ENCODE measurements at places on chromosomes 5 and 9.

GRCh38 chr5:146586752-146587151 is 70.8 kb upstream of the GPR151 start:
- no peak for DNase-seq

GRCh38 chr9:35814106-35814840 is 569 bp downstream of the HINT2 start:
- DNase-seq = peak; percentile 75

GRCh38 chr9:84436386-84437109 is 96.0 kb upstream of the SLC28A3 start:
- DNase-seq = no peak

- no peak for DNase-seq
Observed at GRCh38 chr5:62082370-62082801, 223.6 kb upstream of the KIF2A start.

- no peak for DNase-seq
Observed at GRCh38 chr9:36721846-36722588, 149.3 kb downstream of the MELK start.

DNA sequence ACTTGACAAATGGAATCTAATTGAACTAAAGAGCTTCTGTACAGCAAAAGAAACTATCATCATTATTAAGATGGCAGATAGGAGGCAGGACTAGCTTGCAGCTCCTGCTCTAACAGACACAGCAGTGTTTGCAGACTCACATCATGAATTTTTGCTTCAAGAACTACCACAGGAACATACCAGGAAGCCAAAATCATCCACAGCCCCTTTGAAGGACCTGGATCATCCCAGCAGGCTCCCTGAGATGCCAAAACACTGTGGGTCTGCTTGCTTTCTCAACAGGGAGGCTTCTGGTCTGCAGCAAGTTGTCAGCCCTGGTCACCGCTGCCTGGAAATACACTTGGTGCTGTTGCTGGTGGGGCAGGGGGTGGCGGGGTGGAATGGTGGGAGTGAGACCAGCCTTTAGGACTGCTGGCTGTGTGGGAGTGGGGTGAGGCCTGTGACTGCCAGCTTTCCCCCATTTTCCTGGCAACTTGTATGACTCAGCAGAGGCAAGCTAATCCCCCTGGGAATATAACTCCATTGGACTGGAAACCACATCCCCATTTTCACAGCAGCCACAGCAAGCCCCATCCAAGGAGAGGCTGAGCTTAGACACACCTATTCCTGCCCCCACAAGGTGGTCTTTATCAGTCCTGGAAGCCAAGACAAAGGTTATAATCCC is 533.8 kb upstream of the CYLC2 start:
- no peak for DNase-seq

DNA sequence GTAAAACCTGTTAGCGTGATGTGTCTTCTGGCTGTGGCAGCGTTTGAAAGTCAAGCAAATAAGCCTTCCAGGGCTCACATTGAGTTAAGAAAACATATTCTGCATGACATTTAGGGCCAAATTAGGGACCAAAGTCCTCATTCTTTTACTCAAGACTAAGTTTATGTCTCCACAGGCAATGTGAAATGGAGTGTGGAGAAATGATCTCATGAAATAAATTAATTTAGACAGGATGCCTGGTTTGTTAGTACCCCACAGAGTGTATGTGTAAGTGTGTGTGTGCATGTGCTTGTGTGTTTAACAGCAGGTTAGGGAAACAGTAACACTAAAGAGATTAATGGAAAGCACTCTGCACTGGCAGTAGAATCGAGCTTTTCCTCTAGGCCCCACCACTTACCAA is 82.9 kb upstream of the SNX2 start:
- no peak for DNase-seq

DNA sequence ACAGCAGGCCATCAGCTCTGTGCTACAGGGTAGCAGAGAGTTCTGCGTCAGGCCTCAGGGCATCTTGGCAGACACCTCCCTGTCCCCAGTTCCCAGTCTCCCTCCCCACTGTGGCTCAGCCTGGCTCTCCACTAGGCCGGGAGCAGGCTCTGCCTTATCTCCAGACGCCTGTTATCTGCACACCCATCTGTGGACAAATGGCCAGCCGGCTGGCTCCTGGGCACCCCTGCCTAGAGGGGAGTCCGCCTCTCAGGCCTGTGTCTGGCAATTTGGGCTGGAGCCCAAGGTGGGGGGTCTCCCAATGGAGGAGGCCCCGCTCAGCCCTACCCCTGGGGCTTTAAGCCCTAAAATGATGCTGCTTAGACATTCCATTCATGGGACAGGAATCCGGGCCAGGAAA is 39.2 kb upstream of the HAND1 start:
- no peak for DNase-seq

DNA sequence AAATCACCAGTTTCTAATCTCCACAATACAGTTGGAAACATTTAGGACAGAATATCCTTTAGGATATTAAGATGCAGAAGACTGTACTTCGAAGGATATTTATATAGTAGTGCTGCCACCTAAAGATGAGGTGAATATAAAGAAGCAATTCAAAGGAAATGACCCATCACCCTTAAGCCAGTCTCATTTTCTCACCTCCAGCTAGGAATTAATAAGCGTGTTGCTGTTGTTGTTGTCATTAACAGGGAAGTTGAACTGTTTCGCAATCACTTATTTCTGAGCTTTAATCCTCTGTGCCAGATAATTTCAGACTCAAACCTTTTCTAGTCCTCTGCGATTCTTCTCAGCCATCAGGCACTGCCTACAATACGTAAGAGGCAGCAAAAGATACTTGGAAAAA is 7.8 kb upstream of the PURA start:
- DNase-seq = no peak

DNA sequence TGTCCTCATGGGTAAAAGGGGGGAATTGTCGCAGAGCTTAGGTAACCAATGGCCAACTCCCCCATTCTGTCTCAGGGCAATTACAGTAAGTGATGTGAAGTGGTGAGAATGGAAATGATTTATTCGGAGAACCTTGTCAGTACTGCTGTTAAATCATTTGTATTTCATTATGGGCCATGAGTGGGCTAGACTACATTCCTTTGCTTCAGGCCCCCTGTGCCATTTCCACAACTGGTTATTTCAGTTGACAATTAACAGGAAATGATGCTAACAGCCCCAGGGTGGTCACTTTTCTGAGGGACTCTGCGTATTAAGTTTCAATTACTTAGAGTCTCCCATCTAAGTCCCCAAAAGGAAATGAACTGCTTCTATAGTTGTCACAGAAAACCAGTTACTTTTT is 653.7 kb downstream of the CCDC171 start:
- DNase-seq = no peak

GRCh38 chr9:117772960-117773359 is 68.8 kb downstream of the TLR4 start:
- DNase-seq = no peak

- no peak for DNase-seq
Observed at GRCh38 chr9:127756233-127756632, 21.1 kb upstream of the TOR2A start.

DNA sequence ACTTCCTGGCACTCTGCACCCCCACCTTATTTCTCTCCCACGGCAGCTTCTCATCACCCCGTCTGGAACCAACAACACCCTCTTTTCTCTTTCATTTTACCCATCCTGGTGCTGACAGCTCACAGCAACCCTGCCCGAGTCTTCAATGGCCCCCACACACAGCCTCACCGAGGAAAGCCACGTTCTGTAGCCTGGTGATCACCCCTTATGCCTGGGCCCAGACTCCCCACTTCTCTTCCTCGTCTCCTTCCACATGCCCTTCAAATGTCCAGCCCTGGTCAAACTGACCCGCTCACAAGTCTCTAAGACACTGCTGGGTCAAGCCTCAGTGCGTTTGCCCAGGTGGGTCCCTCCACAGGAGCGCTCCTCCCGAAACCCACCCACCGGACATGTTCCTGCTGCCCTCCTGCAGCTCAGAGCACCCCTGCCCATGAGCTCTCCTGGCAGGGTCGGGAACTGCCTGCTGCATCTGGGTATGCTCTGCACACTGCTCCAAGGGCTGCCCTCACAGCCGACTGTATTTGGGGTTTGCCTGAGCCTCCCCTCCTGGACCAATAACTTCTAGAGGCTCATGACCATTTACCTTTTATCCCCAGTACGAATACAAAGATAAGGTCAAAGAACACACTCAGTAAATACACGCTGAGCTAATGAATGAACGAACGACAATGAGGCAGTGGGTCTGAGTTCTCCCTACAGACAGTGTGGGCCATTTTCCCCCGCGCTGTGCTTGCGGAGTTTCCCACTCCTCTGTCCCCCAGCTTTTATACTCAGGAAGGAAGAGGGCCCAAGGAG is 154.7 kb upstream of the PHYKPL start:
- peak; percentile 28 for DNase-seq

- DNase-seq = no peak
Observed at GRCh38 chr5:112165897-112166737, 253.0 kb downstream of the EPB41L4A start.

DNA sequence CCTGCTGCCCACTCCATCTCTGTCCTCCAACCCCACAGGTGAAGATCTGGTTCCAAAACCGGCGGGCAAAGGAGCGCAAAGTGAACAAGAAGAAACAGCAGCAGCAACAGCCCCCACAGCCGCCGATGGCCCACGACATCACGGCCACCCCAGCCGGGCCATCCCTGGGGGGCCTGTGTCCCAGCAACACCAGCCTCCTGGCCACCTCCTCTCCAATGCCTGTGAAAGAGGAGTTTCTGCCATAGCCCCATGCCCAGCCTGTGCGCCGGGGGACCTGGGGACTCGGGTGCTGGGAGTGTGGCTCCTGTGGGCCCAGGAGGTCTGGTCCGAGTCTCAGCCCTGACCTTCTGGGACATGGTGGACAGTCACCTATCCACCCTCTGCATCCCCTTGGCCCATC is 6.4 kb upstream of the SLC6A7 start:
- DNase-seq = no peak

- DNase-seq = peak; percentile 79
Observed at GRCh38 chr9:109974143-109974917, 194.3 kb downstream of the PALM2AKAP2 start.

DNA sequence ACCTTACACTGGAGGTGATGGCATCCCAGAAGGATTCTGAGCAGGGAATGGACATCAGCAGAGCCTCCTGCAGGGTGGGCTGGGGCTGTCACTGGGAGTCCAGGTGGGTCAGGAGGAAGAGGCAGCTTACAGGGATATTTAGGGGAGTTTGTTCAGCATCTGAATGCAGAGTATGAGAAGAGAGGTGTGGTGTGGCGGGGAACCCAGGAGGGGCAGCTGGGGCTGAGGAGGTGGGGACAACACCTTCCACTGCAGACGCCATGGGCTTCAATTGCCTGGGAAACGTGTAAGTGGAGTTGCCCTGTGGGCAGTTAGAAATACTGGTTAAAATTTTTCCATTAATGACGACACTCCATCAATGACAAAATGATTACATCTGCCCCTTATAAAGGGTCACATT is 33.5 kb downstream of the S1PR3 start:
- no peak for DNase-seq

DNA sequence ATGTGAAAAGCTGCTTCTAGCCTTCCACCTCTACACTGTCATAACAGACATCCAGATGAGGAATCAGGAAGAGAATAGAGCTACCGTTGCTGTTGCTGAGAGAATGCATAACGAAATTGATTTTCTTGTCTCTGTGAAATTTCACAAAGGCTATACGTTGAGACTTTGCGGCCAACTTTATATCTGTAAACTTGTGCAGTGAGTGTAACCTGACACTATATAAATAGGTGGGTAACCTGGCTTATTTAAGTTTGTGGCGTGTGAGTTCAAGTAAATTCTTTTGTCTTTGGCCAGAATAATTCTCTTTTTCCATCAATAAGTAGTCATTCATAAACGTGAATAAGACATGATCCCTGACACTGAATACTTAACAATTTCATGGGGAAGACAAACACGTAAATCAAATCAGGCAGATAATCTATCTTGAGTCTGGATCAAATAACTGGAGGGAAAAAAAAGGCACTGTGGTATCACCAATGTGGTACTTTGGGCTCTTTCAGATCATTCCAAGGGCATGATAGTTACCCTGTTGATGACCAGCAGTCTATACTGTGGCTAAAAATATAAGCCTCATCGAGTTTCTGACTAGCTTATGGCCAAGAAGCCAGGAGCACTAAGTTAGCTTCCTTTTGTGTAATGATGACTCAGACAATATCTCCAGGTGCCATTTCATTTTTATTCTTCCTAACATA is 98.2 kb upstream of the RASA1 start:
- DNase-seq = no peak

DNA sequence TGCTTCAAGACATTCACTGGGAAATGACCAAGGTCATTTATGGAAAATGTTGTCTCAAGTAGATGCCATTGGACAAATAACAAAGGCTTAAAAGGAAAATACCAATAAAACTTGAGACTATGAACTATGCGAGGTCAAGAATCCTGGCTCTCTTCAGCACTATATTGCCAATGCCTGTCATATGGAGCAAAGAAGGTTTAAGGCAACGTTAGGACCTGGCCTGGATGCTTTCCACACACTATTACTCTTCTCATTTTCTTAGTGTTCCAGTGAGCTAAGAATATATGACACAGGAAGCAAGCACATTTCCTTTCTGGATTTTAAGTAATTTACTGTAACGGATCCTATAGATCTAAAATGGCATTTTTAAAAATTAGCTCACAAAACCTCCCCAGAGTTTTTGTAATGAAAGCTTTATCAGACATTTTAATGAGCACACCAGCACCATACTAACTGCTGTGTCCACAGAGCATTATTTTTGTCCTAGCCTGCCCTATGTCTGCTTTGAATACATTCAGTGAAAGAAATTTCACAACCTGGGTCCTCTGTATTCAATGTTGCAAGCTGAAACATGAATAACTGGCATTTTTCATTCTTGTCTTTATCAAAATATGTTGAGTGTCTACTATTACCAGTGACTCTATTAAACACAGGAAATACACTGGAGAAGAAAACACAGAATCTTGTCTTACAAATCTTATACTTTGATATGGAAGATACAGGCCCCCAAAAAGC is 315.6 kb downstream of the CETN3 start:
- DNase-seq = no peak

DNA sequence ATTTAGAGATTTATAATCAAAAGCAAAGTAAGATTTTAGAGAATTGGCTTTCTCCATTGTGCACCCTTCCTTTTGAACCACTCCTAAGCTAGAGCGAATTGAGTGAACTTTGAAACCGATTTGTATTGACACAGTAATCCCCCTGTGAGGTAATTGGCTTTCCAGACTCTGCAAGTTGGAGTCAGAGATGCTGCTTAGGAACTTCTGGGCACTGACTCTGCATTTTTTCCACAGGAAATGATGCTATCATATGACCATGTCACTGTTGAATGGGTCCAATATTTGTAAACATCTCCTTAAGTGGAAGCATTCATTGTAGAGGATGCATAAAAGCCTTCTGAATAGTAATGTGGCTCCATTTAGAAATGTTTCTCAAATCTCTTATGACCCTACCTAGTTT is 394.4 kb upstream of the ZNF608 start:
- no peak for DNase-seq

Measured in activated effector memory CD4-positive, alpha-beta T cell treated with anti-CD3 and anti-CD28 coated beads, Interleukin-2, amount 50 U/mL, for 16 hours (primary cell).